CD4-positive, alpha-beta T cell treated with Interleukin-21 for 1 hour (primary cell): ENCODE measurements at places on chromosomes 12 and 14.

DNA sequence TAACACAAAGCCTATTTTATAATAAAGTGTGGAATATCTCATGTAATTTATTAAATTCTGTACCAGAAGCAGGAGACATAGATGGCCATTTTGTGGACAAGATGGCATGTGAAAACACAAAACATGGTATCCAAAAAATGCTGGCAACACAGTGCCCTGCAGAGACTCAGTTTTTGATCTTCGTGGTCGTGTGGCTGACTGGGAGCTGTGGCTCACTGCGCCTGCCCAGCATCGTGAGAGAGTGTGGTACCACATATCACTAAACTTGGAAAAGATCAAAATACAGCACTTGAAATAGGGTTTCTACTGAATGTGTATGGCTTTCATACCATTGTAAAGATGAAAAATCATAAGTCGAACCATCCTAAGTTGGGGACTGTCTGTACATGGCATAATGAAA lies 43.0 kb upstream of the MANSC4 start:
- DNase-seq: no peak

DNA sequence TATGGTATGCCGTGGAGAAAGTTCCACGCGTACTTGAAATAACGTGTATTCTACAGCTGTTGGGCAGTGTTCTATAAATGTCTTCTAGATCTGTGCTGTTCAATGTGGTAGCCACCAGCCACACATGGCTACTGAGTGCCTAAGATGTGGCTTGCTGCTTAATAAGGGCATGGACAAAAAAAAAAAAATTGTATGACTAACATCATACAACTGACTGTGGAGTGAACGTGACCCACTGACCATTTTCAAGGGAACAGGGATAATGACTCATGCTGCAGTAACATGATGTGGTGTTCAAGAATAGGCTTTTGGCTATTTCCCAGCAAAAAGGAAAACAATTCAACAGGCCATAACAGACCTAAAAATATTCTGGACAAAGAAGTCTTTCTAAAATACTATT lies 13.0 kb downstream of the ATG14 start:
- no peak for DNase-seq

DNA sequence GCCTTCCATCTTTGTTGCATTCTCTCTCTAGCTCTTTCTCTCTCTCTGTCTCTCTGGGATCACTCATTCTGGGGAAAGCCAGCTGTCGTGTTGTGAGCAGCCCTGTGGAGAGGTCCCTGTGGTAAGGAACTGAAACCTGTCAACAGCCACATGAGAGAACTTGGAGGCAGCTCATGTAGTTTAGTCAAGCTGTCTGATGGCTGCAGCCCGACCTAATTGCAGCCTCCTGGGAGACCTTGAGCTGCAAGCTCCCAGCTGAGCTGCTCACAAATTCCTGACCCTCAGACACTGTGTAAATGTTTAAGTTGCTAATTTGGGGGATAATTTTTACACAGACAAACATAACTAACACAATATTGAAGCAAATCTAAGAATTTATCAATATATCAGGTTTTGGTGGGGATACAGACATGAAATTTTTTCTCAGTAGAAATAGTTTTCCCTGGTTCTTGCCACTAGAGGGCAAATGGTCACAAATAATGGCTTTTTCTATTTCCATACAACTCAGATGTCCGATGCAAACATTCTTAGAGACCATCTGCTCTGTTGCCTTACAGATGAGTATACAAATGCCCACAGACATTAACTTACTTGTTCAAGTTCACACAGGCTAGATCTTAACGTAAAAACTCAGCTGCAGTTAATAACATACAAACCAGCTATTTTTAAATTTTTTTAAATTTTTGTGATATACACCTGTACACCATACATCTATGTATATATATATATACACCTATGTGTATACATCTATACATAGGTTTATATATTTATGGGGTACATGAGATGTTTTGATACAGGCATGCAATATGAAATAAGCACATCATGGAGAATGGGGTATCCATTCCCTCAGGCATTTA lies 15.5 kb upstream of the KRR1 start:
- DNase-seq: peak; percentile 50

GRCh38 chr12:58269476-58269875 lies 328.1 kb downstream of the ATP23 start:
- no peak for DNase-seq

DNA sequence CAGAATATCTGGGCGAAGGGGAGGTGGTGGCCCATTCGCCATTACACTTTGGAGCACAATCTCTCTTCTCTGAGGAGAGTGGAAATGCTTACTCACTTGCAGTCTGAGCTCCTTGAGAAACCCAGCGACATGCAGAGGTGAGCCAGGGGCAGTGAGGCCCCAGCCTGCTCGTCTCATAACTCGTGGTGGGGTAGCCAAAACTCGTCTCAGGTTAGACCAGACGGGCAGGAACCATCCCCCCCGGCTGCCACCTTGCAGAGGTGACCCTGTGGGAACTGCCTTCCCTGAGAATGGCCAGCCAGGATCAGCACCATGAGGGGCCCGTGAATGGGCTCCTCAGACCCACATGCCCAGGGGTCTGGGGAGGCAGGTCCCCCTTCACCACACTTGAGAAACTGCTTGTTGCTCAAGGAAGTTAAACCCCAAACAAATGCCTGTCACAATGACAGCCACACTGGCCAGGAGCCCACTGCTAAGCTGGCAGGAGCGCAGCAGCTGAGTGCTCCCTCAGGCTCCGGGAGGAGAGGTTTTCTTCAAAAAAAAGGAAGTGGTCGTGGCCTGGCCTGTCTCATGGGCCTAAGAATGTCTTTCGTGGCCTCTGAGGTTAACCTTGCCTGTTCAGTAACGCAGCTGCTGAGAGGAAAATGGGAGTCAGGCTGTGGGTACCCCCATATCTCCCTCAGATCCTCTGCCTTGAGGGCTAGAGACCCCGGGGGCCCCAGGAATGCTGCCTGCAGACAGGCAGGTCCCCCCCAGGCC lies 9.2 kb upstream of the ALDH2 start:
- DNase-seq: no peak

GRCh38 chr14:82362452-82362851 lies 828.8 kb upstream of the SEL1L start:
- DNase-seq: no peak

DNA sequence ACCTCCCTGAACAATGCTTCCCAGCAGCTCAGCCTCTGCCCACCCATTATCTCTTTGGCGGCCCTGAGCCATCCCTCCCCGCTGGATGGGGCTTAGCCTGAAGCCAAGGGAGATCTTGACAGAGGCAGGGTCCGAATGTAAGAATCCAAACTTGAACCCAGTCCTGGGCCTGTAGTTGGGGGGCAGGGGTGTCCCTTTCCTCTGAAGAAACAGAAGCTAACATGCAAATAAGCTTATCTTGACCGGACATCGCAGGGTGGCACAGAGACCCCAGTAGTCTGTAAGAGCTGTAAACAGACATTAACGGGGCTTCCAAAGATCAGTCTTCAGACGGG lies 6.0 kb downstream of the DLK1 start:
- no peak for DNase-seq

- DNase-seq: peak; percentile 46
Measured at GRCh38 chr14:94392510-94392935, 4.1 kb upstream of the SERPINA1 start.

- no peak for DNase-seq
Measured at GRCh38 chr12:6279256-6279628, 31.2 kb upstream of the PLEKHG6 start.

GRCh38 chr12:89424846-89425245 lies 72.5 kb upstream of the DUSP6 start:
- no peak for DNase-seq

DNA sequence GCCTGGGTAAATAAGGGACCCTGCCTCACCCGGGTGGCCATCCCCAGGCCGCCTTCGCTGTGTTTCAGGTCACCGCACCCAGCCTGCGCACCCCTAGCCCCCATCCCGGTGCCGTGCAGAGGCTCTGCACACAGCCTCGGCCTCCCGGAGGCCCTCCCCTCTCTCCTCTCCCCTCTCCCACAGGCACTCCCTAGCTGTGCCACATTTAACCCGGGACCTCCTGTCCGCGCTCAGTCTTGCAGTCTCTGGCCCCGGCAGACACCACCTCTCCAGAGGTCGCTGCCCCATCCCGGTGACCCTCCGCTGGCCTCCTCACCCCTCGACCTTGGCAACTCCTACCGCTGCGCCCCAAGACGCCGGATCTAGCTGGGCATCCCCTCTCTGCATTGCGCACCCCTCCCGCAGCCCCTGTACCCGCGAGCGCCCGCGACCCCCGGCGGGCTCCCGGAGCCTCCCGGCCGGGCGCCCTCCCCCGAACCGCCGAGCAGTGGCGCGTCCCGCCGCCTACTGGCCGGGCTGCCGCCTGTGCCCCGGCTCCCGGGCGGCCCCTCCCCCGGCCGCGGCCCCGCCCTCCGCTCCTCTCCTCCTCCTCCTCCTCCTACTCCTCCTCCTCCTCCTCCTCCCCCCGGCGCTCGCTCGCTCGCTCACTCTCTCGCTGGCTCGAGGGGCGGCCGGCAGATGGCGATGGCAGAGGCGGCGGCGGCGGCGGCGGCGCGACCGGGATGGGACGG lies 120.7 kb downstream of the AACS start:
- DNase-seq: peak; percentile 23

DNA sequence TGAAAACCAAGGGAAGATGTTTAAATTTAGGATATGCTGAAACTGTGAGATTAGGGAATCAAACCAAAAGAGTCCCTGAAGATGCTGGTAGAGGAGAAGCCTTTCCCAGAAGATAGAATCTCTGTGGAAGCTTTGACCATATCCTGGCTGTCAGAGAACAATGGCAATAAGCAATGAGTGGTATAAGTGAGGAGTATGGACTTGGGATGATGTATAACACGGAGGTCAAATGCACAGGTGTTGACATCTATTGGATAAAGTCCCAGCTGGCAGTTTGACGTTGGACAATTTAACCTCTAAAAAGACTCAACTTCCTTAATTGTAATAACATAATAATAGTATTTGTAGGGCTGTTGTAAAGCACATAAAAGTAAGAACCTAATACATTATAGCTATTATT lies 30.1 kb upstream of the CLEC14A start:
- DNase-seq: no peak

- DNase-seq: no peak
Measured at GRCh38 chr12:104347374-104348075, 44.0 kb downstream of the EID3 start.

- DNase-seq: no peak
Measured at GRCh38 chr12:68403711-68404110, 71.5 kb upstream of the MDM1 start.

- peak; percentile 59 for DNase-seq
Measured at GRCh38 chr14:22071006-22071405, 397.4 kb upstream of the OR4E1 start.

DNA sequence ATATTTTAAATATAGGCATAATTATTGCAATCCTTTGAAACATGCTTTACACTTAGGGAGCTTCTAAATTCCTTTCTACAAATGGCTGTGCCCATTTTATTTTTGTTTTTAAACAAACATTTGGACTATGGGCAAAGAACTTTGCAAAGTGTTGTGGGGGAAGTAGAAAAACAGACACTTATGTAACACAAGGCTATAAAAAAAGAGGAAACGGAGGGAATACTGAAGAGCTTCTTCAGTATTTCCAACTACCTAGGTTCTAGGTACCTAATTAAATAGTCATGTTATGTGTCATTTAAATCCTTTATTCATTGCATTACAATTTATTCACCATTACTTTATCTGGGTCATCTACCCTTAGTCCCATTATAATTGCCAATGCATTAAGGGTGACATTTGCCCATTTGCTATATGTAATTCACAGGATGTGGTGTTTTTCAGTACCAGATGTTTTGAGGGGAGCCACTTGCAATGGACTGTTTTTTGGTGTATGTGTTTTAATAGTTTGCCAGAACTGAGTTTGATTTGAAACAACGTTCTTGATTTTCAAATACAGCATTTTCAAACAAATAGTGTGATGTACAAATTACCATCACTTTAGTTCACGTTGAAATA lies 1.5 kb upstream of the MSRB3 start:
- DNase-seq: no peak

DNA sequence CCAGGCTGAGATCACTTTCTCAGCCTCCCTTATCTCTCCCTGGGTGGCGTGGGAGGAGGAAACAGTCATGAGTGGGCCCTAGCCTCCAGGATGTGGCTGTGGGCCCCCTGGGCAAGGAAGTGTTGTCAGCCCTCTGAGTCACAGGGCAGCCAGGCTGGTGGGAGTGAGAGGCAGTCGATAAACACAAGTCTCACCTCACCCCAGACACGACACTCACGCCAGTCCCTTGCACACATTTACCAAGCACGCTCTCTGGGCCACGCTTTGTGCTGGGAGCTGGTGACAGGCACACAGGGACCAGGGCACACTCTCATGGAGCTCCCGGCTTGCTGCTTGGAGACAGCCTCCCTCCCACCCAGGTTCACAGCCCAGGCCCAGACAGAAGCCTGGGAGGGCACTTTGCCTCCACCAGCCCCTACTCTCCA lies 1.9 kb upstream of the KRT79 start:
- DNase-seq: peak; percentile 17

GRCh38 chr12:113260127-113260526 lies 38.9 kb downstream of the TPCN1 start:
- no peak for DNase-seq

DNA sequence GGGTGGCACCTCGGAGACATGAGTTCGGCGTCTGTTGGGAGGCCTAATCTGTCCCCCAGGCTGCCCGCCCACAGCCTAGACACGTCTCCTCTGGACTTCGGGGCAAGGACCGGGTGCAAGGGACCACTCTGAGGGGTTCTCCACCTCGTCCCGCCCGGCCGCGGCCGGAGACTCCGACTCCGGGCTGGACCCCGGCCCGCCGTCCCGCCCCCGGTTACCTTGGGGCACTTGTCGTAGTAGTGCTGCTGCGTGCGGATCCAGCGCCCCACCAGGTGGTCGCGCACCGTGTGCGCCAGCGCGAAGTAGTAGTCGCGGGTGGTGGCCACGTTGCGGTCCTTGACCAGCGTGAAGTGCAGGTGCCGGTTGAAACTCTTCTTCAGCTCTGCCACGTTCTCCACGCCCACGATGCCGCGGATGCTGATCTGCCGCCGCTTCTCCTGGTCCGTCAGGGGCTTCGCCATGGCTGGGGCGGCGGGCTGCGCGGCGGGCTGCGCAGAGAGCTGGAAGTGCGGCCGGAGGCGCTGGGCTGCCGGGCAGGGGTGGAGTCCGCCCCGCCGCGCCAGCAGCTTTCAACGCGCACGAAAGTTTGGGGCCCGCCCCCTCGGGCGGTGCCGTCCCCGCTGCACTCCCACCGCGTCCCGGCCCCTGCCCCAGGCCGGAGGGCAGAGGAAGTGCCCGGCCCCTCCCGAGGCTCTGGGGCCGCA lies at the start of gene PYGL:
Gene PYGL (minus strand): TSS at position 541 of the 704 bp plus-strand sequence. CDS start 80 bp downstream, at position 461.
- no peak for DNase-seq

- no peak for DNase-seq
Measured at GRCh38 chr14:64637735-64638473, 66.3 kb upstream of the PLEKHG3 start.

DNA sequence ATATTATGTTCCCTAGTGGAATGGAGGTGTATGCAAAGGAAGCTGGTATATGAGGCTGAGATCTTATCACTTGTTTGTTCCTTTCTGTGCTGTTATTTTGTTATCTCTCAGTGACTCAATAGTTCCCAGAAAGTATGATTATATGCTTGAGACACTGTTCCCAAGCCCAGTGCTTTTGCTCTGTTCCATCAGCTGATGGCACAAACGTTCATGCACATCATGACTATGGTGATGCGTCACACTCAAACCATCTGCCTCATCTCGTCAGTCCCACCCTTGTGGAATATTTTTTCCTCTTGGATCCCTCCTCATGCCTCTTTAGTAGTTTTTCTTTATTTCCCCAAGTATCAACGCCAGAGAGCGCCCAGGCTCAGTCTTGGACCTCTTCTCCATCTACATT lies 786.9 kb downstream of the AACS start:
- DNase-seq: no peak

- DNase-seq: no peak
Measured at GRCh38 chr14:101624536-101624935, 63.2 kb downstream of the DIO3 start.

- DNase-seq: no peak
Measured at GRCh38 chr12:64706857-64707256, 52.3 kb downstream of the GNS start.
